Hematopoietic multipotent progenitor cell treated with erythropoietin and hydrocortisone succinate and interleukin-3 and kit ligand, for 4 days (in vitro differentiated cells): ENCODE measurements at places on chromosomes 4 and X.

GRCh38 chr4:124396333-124396732 lies 316.2 kb downstream of the ANKRD50 start:
- no peak for DNase-seq

GRCh38 chr4:96189761-96190160 lies 349.9 kb downstream of the PDHA2 start:
- no peak for DNase-seq

DNA sequence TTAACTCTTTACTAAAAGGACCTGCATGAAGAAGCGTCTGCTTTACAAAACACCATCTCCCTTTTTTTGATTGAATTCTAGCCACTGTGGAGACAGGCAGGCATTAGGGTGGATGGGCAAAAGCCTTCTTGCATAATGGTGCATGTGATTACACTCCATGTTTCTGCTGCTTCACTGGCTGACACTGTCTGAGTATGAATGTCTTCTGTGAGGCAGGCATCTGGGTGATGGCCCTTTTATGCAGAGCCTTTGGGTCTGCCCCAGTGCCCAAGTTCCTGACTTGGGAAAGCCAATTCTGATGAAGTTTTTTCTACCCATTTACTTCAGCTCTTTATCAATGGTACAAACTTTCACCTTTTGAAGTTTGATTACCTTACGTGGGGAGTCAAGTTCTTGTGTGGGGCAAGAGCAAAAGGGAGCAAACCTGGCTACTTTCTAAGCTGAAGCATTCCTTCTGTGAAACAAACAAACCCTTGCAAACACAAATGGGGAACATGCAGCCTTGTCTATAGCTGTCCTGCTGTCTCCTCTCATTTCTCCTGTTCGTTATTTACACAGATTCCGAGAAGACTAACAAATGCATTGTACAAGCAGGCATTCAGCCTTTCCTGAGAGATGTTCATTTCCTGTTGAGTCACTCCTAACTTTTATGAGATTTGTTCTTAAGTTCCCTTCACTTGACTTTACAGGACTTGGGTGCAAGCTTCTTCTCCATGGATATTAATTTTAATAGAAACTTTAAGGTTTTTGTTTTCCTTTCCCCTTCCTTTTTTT lies 301.9 kb downstream of the TLL1 start:
- no peak for DNase-seq

DNA sequence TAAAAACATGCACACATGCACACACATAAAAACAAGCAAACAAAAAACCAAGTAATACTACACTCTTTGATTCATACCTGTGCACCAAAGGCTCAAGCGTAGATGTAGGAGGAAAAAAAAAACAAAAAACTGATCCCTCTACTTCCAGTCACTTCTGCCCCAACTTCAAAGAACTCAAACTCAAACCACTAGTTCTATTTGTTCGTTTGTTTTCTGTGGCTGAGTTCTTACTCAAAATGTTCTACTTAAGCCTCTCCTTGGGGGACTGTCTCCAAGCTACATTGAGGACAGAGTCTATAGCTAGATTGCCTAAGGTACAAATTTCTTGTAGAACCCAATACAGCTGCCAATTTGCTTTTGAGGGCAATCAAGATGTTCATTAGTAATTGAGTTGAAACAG lies 171.0 kb upstream of the ATOH1 start:
- no peak for DNase-seq

DNA sequence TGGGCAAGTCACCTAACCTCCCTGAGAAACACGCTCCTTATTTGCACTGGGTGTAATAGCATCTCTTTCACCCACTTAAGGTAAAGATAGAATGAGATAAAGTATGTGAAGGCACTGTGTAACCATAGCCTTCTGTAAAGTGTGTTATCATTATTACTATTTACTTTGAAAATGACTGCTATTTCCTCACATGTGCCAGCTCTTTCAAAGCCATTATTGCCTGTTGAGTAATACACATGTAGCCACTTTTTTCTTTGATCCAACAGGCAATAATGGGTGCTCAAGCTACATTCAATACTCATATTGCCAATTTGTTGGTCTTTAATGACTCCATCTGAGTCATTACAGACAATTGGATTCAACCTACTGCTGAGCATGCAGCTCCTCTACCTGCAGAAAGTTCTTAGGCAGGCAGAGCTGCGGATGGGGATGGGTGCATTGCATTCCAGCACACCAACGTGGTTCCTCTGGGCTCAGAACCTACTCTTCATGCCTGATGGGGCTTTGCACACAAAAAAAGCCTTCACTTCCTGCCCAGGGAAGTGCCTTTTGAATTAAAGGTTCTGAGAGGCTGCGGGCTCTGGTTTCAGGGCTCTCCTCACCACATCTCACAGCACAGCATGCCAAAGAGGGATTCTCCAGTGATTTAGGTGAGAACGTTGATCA lies 9.7 kb downstream of the PTCHD1 start:
- no peak for DNase-seq

- no peak for DNase-seq
Observed at GRCh38 chr4:181219783-181220416, 1023.3 kb upstream of the TENM3 start.

DNA sequence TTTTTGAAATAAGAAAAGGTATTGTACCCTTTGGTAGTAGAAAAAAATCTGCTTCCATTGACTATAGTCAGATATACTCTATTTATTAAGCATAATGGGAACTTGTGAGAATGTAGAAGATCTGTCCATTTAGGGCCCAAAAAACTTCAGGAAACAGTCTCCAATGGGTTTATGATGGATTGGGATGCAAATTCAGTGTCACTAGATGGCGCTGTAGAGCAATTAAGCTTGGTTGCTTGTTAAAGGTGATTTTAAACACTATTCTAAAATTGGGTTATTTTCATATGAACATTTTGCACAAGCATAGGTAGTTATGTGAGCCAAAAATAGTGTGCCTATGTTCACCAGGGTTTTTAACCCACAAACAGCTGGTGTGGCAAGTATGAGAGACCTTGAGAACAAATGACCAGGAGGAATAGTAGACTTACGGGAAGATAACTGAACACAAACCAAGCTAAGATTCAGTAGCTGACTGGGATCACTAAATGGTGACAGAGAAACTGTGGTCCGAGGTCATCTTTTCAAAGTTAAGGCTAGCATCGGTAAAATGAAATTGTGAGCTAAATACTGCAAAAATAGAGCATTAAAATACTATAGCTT lies 80.3 kb upstream of the LSM6 start:
- peak; percentile 67 for DNase-seq

DNA sequence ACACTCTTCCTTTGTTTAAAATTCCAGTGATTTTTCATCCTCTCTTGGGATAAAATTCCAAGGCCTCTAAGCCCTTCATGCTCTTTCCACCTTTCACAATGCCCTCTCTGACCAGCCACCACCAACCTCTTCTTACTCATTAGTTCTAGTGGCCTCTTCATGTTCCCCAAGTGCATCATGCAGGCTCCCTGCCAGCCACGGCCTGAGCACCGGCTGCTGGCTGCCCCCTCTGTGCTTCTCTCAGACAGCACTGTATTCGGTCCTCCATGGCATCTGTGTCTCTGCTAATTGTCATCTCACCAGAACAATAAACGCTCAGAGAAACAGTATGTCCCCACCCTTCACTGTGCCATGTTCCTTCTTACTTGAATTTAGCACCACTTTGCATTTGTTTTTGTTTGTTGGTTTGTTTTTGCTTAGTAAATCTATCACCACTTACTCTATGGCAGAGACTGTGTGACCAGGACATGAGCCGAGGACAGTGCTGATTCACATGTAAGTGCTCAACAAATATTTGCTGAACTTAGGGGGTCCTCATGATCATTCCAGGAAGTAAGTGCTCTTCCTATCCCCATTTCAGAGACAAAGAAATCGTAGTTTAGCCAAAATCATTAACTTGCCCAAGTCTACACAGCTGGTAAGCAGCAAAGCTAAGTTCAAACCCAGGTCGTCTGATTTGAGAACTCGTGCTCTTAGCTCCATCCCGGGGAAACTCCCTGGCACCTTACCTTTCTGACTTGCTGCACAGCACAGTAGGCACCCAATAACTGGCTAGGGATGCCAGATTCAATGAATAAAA lies 77.1 kb upstream of the UCP1 start:
- DNase-seq = no peak

DNA sequence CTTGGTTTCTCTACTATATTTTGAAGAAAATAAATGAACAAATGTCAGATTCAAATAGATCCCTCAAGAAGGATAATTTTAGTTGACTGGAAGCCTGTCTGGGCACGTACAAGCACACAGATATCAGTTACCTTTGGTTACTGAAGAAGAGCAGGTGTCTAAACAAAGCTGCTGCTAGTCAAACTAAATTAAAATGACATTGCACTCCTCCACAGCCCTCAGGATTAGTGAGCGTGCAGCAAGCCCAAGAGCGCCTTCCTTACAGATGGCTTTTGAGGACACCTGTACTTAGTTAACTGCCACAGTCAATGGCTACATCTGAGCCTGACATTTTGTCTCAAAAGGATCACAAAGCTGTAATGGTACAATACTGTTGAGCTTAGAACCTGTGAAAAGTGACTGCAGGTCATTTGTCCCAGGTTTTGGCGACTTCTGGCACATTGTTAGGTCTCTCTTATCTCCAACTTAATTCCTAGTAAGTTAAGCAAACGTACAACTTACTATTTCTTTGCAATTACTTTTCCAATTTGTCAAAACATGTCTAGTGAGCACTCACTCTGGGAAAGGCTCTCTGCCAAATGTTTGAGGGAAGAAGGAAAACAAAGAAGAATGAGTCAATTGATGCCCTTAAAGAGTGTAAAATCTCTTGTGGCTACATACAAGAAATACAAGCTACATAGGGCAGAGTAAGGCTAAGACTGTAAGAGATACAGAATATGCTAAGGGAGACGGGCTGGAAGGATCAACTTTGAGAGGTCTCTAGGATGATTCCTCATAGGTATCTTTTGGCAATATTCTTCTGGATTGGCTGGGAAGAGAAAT lies 25.6 kb upstream of the DAPP1 start:
- DNase-seq = no peak

GRCh38 chrX:48715876-48716502 lies 19.5 kb downstream of the SUV39H1 start:
- DNase-seq = no peak

DNA sequence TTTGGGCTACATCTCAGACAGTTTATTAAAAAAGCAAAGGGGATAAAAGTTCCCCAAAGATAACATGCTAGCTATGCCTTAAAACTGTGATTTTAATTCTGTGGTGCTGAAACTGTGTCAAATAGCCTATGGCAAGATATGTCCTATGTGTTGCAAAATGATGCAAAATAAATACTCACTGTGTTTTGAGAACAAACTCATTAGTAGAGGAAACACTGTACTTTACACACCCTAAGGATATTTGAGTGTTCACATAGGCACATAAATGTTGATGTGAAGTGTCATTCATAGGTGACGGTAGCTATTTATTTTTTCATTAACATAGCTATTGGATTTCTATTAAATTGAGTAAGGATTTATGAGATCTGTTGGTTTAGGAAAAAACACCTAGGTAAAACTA lies 351.9 kb downstream of the FAT4 start:
- DNase-seq = no peak

DNA sequence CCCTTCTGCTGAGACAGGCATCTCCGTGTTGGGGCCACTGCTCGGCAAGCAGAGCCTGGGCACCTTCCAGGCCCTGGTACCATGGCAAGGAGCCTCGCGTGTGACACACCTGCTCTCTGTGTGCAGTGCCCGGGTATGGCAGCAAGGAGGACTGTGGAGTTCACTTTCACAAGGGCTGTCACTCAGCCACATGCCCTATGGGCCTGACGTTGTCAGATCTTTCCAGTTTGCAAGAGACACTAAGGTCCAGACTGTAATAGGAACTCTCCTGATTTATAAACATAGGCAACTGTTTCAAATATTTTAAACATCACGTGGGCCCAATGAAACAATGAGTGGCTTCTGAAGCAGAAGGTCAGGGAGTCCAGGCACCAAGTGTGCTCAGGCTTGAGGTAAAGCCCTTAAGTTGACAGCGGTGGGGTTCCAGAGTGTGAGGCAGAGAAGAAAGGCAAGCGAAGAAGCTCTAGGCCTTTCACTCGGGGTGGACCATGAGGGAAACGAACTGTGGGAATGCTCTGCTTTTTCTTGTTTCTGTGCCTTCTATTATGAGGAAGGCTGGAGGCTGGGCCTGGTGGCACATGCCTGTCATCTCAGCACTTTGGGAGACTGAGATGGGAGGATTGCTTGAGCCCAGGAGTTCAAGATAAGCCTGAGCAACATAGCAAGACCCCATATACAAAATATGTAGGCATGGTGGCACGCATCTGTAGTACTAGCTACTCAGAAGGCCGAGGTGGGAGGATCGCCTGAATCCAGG lies 108.6 kb upstream of the TRIM2 start:
- no peak for DNase-seq

- no peak for DNase-seq
Observed at GRCh38 chr4:177802661-177803060, 360.4 kb upstream of the AGA start.

DNA sequence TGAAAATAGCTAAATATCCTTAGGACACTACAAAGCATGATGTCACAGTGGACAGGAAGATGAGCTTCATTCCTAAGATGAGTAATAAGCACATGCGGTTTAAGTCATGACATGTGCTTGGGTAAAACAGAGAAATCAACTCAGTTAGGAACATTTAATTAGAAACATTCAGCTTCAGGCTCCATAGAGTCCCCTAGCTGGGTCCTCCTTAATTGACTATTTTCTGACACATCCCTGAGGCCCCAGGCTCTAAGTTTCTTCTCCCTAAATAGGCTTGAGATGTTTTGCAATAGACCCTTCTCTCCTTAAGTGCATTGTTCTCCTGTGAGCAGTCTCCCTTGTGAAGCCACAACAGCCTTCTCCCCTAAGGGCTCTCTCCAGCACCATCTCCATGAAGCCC lies 70.4 kb upstream of the ANXA3 start:
- no peak for DNase-seq

DNA sequence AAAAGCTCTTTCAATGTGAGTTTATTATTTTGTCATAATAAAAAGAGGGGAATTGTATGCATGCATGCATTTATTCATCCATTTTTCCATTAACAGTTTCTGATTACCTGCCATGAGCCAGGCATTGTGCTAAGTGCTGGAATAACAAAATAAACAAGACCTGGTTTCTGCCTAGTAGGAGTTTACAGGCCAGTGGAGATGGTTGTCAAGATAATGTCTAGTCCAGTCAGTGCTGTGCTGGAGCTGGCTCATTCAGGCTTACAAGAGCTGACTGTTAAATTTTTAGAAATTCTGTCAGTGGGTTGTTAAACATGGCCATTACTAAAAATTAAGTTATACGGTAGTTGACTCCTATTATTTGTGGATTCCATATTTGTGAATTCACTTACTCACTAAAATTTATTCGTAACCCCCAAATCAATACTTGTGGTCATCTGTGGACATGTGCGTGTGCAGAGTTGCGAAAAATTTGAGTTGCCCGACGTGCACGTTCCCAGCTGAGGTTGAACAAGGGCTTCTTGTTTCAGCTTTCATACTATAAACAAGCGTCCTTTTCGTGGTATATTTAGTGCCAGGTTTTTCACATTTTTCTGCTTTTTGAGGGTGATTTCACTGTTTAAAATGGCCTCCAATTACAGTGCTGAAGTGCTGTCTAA lies 172.3 kb upstream of the RPS6KA3 start:
- DNase-seq = peak; percentile 20

- peak; percentile 30 for DNase-seq
Observed at GRCh38 chr4:21469438-21470300, 478.9 kb downstream of the KCNIP4 start.

- DNase-seq = no peak
Observed at GRCh38 chr4:90960840-90961239, 833.6 kb downstream of the CCSER1 start.

GRCh38 chr4:4502694-4503311 lies 39.0 kb downstream of the STX18 start:
- peak; percentile 69 for DNase-seq

GRCh38 chr4:4987656-4988055 lies 31.6 kb downstream of the CYTL1 start:
- no peak for DNase-seq

- no peak for DNase-seq
Observed at GRCh38 chr4:183038436-183038835, 60.6 kb upstream of the WWC2 start.

GRCh38 chr4:96642490-96642889 lies 802.6 kb downstream of the PDHA2 start:
- no peak for DNase-seq
